ENCODE measurements at places on chromosomes 5 and 9. TPM values are rescaled to one million over a fixed set of nuclear protein-coding genes. Genes with fewer than 3 reads are reported as not detected.

ANKH gene
- total RNA-seq = 73.4 TPM

HNRNPH1 gene
- 1,120 TPM for total RNA-seq

SPAG8 gene
- total RNA-seq = 1.4 TPM

SLC6A18 gene
- not detected for total RNA-seq

CANX gene
- 558 TPM for total RNA-seq

SLC12A7 gene
- 101 TPM for total RNA-seq

IZUMO3 gene
- total RNA-seq = not detected

KCNN2 gene
- not detected for total RNA-seq

IL13 gene
- 32.6 TPM for total RNA-seq

PCDHGC4 gene
- 0.05 TPM for total RNA-seq

FAM151B gene
- total RNA-seq = 1.0 TPM

ELOVL7 gene
- 0.39 TPM for total RNA-seq

CNTRL gene
- 85.8 TPM for total RNA-seq

GABRA6 gene
- not detected for total RNA-seq

TMEM250 gene
- total RNA-seq = 51.4 TPM

TICAM2 gene
- total RNA-seq = 1.00 TPM

ZNF782 gene
- 5.7 TPM for total RNA-seq

FRRS1L gene
- not detected for total RNA-seq

CCDC171 gene
- 0.98 TPM for total RNA-seq

TMEM252 gene
- not detected for total RNA-seq

FAM163B gene
- not detected for total RNA-seq

SH2D3C gene
- 58.4 TPM for total RNA-seq

HMMR gene
- total RNA-seq = 46.6 TPM

Data from T-helper 2 cell treated with Interferon-gamma antibody and Interleukin-4, amounts not matched to agents 100 ng/mL and 5 ng/mL, for 36 hours (primary cell).